ENCODE measurements at places on chromosomes 6 and 20.

DNA sequence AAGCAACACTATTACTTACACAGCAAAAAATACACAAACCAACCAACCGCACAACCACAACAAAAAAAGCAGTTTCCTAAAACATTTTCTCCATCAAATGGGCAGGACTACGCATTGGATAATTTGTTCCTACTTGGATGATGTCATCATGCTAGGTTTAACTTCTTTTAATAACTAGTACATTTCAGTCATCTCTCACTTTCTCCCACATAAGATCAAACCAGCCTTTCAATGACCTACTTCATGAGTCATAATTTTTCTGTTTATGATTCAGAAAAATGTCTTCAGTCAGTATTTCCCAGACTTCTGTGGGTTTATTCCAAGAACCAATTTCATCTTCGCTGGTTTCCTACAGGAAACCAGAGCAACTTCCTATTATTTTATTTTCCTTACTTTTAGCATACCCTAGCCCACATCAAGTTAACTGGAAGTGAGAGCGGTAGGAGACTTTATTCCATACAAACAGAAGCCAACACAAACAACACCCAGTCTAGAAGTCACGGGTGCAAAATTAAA, 134.2 kb downstream of the GMDS start:
- peak; percentile 78 for DNase-seq

GRCh38 chr6:44161997-44162338, 3.3 kb downstream of the CAPN11 start:
- DNase-seq: peak; percentile 42

- DNase-seq: peak; percentile 16
Measured at GRCh38 chr6:34791164-34791700, 651 bp upstream of the BLTP3A start.

GRCh38 chr20:19620446-19620845, 137.6 kb upstream of the RIN2 start:
- no peak for DNase-seq

GRCh38 chr20:31760519-31761240, 21.6 kb downstream of the TPX2 start:
- peak; percentile 23 for DNase-seq

- no peak for DNase-seq
Measured at GRCh38 chr20:53103124-53103523, 131.0 kb downstream of the TSHZ2 start.

DNA sequence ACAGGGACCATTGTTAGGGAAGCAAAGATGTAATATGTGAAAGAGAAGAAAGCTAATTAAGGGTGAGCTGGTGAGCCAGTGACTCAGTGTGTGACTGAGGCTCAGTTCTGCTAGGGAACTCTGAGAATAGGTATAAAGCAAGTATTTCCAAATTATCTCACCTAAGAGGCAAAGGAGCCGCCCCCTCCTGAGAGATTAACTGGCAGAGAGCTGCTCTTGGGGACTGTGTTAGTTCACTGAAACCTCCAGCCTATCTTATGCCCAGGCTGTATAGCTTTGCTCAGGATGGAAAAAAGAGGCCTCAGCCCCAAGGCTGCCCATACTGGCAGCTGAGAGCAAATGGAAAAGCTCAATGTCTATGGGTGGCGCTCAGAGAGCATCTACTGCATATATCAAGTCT, 152.0 kb downstream of the PAK5 start:
- no peak for DNase-seq

- DNase-seq: no peak
Measured at GRCh38 chr20:38350879-38351775, 4.8 kb downstream of the LBP start.

GRCh38 chr20:37927410-37928095, 24.6 kb downstream of the VSTM2L start:
- no peak for DNase-seq

GRCh38 chr6:42091718-42092023, 41.3 kb downstream of the TAF8 start:
- no peak for DNase-seq

DNA sequence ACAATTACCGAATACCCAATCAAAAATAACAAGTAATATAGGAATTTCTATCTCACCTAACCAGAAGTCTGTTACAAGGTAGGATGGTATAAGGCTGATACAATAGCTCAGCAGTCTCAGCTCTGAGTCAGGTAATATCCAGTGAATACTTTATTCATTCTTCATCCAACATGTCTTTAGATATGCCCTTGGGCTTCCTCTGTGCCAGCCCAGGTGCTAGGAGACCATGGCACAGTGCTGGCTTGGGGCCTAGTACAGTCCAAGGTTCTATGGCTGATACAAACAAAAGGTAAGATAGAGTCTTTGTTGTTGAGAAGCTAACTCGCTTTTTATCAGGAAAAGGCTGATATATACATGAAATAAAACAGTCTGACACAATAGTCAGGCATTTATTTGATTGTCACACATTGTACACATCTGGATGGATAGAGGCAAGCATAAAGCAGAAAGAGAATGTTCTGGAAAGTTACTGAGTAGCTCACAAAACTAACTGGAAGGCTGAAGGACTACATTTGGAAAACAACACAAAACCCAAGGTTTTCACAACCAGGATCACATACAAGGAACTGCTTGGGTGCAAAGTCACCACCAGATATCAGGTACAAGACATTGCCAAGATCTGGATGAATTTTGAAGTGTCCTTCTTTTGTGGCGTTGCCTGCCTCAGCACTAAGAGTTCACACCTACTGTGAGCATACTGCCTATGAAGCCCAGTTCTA, 110.4 kb upstream of the SCAF8 start:
- no peak for DNase-seq

DNA sequence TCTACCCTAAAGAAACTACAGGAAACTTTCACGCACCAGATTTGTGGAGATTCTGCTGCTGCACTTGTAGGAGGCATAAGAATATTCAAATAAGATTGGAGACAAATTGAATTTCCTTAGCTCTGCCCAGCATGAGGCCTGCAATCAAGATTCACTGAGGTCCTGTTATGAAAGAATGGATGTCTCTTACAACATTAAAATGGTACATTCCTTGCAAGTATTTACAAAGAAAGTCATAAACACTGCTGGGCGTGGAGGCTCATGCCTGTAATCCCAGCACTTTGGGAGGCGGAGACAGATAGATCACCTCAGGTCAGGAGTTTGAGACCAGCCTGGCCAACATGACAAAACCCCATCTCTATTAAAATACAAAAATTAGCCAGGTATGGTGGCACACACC, 74.0 kb upstream of the MAP3K4 start:
- DNase-seq: no peak

GRCh38 chr6:8844968-8845367, 409.6 kb upstream of the SLC35B3 start:
- DNase-seq: peak; percentile 2

GRCh38 chr6:111487661-111488060, 4.6 kb upstream of the REV3L start:
- peak; percentile 67 for DNase-seq

DNA sequence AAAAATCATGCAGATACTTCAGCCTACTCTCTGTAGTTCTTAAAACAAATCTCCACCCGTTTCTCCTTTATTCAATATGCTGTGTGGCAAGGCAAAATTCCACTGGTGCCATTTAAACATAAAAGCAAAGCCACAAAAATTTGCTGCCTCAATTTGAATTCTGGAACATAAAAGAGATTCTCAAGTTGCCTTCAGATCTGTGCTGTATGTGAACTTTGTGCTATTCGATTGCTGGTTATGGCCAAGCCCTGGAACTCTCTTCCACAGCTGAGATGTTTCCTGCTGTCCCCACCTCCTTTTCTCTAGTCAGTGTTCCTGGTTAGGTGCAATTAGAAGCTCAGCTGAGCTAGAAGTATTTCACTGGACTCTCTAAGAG, 395.3 kb upstream of the BTBD3 start:
- no peak for DNase-seq

DNA sequence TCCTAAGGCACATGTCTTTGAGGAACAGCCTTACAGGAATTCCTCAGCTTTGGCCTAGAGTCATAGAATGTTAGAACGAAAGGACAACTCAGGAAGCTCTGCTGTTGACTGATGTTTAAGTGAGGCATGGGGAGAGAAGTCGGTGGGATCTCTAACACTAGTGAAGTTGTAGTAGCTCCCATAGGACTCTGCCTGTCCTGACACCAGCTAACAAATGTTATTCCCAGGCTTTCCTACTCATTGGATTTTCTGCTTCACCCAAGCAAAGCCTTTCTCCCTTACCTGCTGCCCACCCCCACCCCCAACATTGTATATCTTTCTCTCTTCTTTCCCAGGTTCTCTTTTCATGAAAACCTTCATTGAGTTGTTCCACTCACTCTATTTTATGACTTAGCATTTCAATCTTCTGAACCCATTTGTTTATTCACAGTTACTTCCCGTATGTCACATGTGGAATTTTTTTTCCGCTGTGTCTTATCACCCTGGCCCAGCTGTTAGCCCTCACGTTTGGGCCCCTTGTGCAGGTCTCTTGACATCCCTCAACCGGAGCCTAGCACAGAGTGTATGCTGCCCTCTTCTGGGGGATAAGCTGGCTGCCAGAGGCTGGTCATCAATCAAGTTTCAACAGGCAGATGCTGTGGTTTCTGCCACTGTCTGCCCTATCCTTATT, 39.2 kb upstream of the RNF8 start:
- DNase-seq: peak; percentile 43

GRCh38 chr6:33886673-33887144, 82.9 kb upstream of the MLN start:
- peak; percentile 80 for DNase-seq

DNA sequence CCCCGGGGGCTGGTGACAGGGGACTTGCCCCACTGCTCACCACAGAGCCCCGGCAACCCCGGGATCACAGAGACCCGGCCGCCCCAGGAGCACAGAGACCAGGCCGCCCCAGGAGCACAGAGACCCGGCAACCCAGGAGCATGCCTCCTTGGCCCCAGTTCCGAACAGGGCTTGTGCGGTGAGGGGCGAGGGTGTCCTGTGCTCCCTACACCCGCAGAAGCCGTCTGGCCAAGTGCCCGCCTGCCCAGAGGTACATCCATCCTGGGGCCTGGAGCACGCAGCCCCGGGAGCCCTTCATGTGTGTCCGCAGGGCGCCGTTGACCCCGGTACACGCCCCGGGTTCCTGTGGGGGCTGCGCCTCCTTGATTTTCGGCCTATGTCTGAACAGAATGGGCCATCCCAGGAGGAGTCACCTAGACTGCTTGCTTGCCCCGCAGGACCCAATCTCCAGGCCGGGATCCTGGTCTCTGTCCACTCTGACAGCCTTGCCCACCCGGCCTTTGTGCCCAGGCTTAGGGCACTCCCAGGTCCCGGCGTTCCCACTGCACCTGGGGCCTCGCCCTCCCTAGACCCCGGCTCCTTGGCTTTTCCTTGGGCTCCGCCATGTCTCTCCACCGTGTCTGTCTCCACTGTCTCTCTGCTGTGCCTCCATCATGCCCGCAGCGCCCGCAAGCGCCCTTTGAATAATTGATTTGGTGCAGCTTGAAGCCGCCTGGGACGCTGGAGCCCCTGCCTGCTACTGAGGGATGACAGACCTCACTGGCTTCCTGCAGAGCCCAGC, 219.8 kb downstream of the ERMARD start:
- DNase-seq: no peak

DNA sequence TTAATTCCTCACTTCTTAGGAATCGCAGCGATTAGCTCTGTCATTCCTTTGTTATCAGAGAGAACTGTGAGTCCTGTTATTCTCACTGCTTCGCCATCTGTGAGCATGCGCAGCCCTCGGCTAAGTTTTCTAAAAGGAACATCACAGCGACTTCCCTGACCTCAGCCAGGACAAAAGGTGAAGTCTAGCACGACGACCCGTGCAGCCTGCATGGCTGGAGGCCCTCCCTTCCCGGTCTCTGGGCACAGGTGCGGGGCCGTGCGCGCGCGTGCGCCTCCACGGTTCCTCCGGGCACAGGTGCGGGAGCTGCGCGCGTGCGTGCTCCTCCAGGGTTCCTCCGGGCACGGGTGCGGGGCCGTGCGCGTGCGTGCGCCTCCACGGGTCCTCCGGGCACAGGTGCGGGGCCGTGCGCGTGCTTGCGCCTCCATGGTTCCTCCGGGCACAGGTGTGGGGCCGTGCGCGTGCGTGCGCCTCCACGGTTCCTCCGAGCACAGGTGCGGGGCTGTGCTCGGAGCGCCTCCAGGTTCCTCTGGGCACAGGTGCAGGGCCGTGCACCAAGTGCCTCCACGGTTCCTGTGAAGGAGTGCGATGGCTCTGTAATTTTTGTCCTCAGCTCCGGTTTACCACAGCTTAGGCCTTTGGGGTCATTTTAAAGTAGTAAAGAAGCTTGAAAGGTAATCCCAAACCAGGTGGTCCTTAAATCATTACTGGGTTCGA, 212.3 kb downstream of the ERMARD start:
- no peak for DNase-seq

DNA sequence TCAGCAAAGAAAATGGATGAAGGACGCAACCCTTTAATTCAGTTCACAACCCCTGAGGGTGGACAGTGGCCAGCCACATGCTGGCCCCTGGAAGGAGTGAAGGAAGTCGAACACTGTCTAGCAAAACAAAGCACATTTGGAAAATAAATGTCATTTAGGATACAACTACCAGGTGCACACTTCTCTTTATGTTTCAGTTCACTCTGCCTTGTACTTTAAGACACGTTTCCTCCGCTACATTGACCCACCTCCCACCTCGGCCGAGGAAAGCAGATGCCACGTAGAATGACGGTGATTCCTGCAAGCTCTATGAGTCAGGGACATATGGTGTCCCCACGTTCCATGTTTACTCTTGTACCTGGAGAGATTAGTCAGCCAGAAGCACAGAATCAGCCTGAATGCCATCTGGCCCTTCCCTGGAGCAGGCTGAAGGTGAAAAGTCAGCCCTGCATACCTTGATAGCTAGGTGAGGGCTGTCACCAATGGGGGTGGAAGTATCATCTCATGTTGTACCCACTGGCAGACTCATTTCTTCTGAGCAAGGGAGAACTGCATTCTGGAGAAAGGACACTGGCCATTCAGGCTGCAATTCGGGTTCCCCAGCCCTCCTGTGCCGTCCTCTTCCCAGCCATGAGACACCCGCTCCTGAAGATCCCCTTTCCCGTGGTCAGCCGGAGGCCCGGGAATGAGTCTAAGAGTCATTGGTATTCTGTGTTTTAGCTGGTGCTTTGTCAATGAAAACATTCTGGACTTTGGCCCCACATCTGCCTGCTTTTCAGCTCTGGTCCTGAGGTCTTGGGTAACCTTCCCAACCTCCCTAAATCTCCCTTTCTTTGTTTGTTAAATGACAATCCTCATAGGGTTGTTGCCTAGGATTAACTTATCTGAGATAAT, 60.6 kb downstream of the FOXA2 start:
- no peak for DNase-seq

DNA sequence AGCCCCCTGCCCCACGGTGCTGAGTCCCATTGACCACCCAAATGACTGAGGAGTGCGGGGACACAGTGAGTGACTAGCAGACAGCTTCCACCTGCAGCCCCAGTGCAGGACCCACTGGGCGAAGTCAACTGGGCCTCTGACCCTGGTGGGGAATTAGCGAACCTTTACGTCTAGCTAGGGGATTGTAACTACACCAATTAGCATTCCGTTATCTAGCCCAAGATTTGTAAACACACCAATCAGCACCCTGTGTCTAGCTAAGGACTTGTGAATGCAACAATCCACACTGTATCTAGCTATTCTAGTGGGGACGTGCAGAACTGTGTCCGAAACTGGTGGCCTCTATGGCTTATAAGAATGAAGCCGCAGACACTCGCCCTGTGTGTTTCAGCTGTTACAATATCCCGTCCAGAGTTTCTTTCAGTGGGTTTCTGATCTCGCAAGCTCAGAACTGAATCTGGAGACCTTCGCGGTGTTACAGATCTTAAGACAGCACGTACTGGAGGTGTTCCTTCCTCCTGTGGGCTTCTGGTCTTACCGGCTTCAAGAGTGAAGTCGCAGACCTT, 21.1 kb upstream of the GMPR start:
- DNase-seq: no peak

GRCh38 chr20:35837577-35838195, 65.9 kb downstream of the PHF20 start:
- DNase-seq: no peak

Data from fibroblast of skin of right biceps (primary cell).